ENCODE measurements at places on chromosomes 2 and 18.

- no peak for DNase-seq
These were observed 85.4 kb upstream of the CAVIN2 start for GRCh38 chr2:191932286-191932685.

GRCh38 chr2:164473021-164473420 is 148.3 kb downstream of the GRB14 start:
- no peak for DNase-seq

DNA sequence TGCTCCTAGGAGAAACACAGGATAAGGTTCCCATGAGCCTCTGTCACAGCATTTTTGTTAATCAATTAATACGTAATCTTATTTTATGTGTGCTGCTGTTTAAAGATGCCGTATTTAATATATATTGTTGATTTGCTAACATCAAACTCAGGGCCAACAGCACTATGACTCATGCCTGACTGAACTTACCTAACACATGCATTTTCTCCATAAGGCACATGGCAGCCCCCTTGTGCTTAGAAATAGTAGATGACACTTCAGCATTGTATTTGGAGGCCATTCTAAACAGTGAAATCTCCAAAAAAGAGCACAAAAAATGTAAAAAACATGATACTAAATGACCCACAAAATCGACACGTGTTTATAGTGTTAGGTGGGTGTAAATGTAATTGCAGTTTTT is 314.8 kb downstream of the MYCN start:
- DNase-seq, result no peak

GRCh38 chr18:78908462-78909260 is 71.0 kb upstream of the SALL3 start:
- DNase-seq, result no peak

DNA sequence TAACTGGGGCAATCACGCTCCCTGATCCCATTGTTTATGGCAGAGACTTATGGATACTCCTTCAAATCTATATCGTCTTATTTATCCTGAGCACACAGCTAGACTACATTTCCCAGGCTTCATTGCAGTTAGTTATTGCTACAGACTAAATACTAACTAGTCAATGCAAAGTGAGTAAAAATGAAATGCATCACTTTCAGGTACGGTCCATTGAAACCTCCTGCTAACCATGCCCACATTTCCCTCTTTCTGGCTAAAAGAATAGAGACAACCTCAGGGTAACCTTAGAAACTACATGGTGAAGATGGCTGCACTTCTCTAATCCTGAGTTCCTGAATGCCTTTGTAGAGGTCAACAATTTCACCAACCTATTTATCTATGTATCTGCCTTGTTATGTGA is 437.4 kb downstream of the EPHA4 start:
- DNase-seq, result no peak

DNA sequence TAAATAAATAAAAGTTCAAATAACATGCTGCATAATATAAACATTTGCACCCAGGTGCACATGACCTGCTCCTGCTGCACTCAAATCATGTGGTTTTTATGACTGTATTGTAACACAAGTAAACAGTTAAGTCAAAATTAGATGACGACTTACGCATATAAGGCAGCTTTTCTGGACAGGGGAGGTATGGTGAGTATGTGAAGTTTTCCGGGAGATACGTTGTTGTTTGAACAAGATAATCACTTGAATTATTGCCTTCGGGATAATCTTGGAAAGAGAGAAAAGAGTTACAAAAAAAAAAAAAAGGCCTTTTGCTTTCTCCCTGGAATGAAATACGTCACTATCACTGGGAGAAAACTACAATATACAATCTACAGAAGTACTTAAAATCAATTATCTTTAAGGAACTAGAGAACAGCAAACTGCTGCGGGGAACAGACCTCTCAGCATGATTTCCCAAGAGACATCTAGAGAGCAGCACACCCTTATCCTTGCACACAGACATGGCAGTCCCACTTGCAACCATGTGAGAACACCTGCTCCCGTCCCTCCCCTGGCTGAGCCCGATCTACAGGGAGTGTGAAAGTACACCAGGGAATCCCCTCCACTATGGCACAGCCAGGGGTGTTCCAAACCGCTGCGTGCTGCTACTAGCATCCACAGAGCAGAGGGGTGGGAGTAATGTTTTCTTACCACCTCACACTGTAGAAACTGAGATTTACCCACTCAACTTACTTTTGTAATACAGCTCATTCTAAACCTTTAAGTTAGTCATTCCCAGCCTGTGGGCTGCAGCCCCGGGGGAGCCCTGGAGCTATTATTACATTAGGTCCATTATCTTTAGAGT is 26.3 kb downstream of the B4GALT6 start:
- peak; percentile 49 for DNase-seq

DNA sequence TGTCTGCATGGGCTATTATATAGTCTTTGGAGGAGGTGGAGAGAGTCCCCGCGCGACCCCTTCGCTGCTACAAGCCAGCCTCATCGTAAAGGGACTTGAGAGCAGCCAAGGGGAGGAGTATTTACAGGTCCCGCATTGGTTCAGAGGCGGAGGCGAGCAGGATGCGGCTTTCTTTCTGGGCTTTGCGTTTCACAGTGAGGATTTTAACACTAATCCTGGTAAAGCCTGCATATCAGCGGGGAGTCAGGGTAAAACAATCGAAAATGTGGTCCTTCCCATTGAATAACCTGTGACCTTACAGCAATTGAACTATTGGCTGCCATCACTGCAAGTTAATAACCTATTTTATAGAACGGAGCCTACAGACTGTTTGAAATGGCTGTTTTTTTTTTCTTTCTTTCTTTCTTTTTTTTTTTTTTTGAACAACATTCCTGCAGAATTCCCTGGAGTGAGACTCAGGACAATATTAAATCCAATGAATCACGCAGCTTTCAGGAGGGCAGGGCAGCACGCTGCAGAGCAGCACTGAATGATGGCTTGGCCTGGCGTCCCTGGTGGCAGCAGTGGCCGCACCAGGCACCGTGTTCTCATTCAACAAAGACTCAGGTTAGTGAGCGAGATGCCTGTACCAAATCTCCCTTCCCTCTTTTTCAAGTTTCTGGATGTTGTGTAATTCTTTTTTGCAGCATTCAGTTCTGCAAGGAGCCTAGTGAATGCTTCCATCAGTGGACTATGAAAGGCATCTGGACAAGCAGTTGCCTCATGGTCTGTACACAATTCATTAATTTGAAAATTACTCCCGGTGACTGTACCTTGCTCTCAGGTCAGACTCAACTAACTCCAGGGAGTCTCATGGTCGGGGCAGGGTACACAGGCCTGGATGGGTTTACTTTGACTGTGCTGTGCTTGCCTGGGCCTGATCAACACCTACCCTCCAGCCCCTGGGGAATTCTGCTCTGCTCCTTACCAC is 19.8 kb downstream of the SMIM21 start:
- no peak for DNase-seq

- DNase-seq, result peak; percentile 13
These were observed 21.7 kb upstream of the NRP2 start for GRCh38 chr2:205660521-205661124.

DNA sequence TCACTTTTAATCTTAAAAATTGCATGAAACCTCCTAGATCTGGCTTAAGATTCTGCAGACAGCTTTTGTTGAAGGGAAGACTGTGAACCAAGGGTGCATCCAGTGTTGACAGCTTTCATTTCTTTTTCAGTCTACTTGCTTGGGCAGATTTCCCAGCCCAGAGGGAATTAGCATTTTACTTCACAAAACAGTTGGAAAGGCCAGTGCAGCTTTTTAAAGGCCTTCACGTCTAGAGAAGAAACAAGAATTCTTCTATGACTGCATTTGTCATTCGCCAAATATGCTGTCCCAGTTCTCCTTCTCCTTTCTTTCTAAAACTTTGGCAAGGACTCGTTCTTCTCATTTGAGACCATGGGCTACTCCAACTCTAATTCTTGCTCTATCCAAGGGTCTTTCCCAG is 17.4 kb downstream of the NTSR2 start:
- no peak for DNase-seq

GRCh38 chr2:197556456-197556855 is 40.6 kb downstream of the MOB4 start:
- DNase-seq, result no peak

GRCh38 chr18:31789409-31789808 is 28.7 kb upstream of the SLC25A52 start:
- no peak for DNase-seq

- peak; percentile 60 for DNase-seq
These were observed 34.9 kb upstream of the ATP8B1 start for GRCh38 chr18:57837917-57838548.

- DNase-seq, result no peak
These were observed 57.7 kb downstream of the ROCK2 start for GRCh38 chr2:11286749-11287148.

DNA sequence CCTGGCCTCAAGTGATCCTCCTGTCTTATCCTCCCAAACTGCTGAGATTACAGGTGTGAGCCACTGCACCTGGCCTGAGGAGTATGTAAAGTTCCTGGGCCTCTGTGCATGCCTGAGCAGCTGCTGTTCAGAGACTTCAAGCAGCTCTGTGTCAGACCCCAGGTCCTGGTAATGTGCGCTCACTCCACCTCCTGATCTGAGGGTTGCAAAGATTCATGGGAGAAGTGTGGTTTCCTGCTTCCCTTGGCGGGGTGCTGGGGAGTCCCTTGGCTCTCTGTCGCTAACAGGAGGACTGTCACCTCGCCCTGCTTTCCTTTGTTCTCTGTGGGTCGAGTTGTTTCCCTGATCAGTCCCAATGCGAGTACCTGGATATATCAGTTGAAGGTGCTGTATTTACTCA is 8.6 kb upstream of the IL36A start:
- DNase-seq, result peak; percentile 57

DNA sequence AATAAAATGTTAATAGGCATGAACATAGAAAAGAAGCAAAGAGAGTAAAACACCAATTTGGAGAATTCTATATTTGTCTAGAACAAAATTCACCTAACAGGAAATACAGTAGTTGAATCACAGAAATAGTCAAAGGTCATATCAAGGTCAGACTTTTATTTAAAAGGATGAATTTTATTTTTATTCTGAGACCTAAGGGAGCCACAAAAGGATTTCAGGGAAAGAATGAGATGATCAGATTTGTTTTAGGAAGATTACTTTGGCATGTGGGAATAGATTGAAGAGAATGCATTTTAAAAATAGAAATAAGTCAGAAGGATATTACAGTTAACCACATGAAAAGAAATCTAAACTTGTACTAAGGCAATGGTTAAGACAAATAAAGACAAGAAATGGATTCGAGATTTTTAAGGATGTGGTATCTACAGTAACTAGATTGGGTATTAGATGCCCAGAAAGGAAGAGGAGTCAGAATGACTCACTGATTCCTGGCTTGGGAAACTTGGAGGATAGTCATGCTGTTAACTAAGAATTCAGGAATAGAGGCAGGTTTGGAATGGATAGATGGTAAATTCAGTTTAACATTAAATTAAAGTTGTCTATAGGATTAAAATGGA is 56.0 kb downstream of the METTL4 start:
- no peak for DNase-seq

Data from activated naive CD4-positive, alpha-beta T cell treated with Interleukin-2 at 50 U/mL for 16 hours (primary cell).